Sigmoid colon (tissue), 7 donors: ENCODE measurements at places on chromosomes 1 and 21. TPM values are rescaled to one million over a fixed set of nuclear protein-coding genes. Genes with fewer than 3 reads are reported as not detected.

DNA sequence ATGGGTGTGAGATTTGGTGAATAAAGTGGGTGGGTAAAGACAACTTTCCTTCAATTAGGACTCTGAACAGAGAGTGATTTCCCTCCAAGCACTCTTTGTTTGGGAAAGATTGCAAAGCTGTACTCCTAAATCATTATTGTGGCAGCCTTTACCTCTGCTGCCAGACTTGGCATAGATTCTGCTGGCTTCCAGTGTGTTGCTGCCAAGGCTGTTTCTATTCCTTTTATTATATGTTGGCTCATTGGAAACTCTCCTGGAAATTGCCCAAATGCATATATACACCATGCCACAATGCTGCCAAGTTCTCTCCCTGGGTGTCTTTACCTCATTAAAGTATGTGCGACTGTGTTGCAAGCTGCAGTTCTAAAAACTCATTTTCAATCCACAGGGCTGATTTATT is 668.0 kb downstream of the MRPL39 start:
- H3K27me3 ChIP-seq = no peaks in the 10 kb centered on the region
- H3K27ac ChIP-seq = no peak overlapping the region
- peaks cover 14% of the 10 kb centered on the region for H3K4me1 ChIP-seq
- no peak overlapping the region for H3K4me3 ChIP-seq
- no peaks in the 10 kb centered on the region for H3K36me3 ChIP-seq

DNA sequence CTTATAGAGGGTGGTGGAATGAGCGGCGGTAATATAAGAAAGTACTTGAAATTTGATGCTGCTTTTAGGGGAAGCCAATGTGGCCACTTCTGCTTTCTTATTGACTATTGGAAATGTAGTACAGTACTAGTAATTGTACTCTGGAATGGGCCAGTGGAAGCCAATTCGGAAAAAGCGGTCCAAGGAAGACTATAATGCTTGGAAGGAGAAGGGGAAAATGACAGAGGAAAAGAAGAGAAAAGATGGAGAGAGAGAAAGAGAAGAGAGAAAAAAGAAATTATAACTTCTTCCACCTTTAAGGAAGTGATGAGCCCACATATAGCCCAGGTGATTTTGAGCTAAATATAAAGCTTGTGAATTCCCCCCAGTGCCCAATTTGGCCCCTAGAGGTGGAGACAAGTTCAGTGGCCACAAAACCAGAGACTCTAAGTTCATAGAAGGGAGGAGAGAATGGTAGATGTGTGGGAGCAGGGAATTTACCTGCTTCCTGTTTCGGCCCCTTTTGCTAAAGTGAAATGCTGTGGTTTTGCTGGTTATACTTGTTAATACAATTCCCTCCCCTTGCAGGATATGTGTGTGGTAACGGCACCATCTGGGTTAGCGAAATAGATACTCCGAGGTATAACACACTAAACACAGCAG is 35.7 kb upstream of the DUSP10 start:
- no peak overlapping the region for H3K27ac ChIP-seq
- no peaks in the 10 kb centered on the region for H3K27me3 ChIP-seq
- DNase-seq = no peak
- H3K4me3 ChIP-seq = no peak overlapping the region
- H3K36me3 ChIP-seq = no peaks in the 10 kb centered on the region

GRCh38 chr1:6515771-6516170 is 24.3 kb upstream of the PLEKHG5 start:
- peaks cover 7% of the 10 kb centered on the region for H3K4me1 ChIP-seq
- H3K4me3 ChIP-seq = no peak overlapping the region
- DNase-seq = no peak
- H3K36me3 ChIP-seq = no peaks in the 10 kb centered on the region
- H3K27me3 ChIP-seq = no peaks in the 10 kb centered on the region

- H3K36me3 ChIP-seq = no peaks in the 10 kb centered on the region
- H3K4me1 ChIP-seq = no peaks in the 10 kb centered on the region
- no peaks in the 10 kb centered on the region for H3K27me3 ChIP-seq
- no peak overlapping the region for H3K4me3 ChIP-seq
- no peak overlapping the region for H3K27ac ChIP-seq
Observed at GRCh38 chr1:154791292-154792166, 78.6 kb downstream of the KCNN3 start.

DNA sequence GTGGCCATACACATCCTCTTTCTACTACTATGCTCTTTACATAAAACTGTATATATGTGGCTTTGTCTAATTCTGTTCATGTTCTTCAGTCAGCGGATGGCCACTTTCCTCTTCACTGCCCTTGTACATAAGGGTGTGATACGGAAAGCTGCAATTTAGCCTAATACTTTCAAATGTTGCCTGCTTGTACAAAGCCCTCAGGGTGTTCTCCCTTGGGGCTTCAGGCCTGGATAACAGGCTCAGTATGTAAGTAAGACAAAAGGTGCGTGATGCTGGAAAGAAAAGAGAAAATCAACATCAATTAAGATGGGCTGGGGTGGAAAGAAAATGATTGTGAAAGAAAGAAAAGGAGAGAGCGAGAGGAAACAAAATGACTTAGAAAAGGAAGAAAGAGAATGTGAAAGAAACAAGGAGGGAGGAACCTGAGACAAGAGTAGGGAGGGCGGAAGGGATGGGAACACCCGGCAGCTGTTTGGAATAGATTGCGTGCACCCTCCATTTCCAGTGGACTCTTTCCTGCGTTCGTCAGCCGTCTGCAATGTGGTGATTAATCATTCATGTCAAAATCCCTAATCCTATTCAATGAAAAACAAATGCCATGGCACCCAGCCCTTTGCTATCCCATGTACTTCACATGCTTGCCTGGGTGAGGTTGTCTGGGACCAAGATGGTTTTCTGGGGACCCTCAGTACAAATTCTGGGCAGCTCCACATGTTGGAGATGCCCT is 553.6 kb downstream of the NUF2 start:
- no peak overlapping the region for H3K4me3 ChIP-seq
- no peaks in the 10 kb centered on the region for H3K36me3 ChIP-seq
- peak overlapping the region; percentile 49 for H3K27ac ChIP-seq
- DNase-seq = peak; percentile 79
- no peaks in the 10 kb centered on the region for H3K27me3 ChIP-seq

- H3K27me3 ChIP-seq = no peaks in the 10 kb centered on the region
- no peak for DNase-seq
- H3K36me3 ChIP-seq = no peaks in the 10 kb centered on the region
- no peaks in the 10 kb centered on the region for H3K4me1 ChIP-seq
- H3K4me3 ChIP-seq = no peak overlapping the region
Observed at GRCh38 chr1:185926588-185926987, 192.4 kb downstream of the HMCN1 start.

- H3K27ac ChIP-seq = no peak overlapping the region
- no peak for DNase-seq
- no peaks in the 10 kb centered on the region for H3K36me3 ChIP-seq
- H3K4me1 ChIP-seq = no peaks in the 10 kb centered on the region
- no peak overlapping the region for H3K4me3 ChIP-seq
Observed at GRCh38 chr1:246218686-246219085, 288.4 kb downstream of the SMYD3 start.

DNA sequence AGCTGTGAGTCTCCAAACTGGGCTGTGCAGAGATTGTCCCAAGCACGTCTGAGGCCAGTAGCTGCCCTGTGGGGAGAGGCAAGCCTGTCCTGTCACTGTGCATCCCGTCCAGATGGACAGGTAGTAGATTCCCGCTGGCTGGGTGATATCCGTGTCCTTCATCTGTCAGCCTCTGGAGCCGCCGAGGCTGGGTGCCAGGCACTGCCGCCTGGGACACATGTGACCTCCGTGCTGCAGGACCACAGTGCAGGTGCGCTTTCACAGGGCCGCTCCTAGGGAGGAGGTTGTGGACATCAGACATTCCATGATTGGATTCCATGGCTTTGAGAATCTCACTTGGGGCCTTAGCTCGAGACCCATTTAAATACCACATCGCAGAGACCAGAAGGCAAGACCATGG is 4.7 kb downstream of the PDXK start:
- peaks cover 66% of the 10 kb centered on the region for H3K4me1 ChIP-seq
- no peak for DNase-seq
- no peaks in the 10 kb centered on the region for H3K27me3 ChIP-seq
- H3K36me3 ChIP-seq = peaks cover 3% of the 10 kb centered on the region

DNA sequence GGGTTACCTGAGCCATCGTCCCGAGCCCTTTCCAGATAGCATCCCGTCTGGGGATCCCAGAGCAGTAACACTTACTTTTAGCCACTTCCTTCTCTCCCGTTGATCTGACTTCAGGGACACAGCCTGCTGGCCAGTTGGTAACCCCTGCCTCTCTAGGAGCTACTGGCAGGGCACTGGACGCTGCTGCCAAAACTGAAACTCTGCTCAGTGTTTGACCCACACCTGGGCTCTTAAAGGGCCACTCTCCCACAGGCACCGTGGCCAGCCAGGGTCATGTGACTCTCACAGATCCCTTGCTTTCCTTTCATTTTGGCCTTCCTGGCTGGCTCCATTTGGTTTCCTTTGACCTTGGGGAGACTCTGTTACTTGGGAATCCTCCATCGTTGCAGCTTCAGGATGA is at the start of gene PIGR:
Gene PIGR, minus strand, starts transcription at position 206 of the 400 bp plus-strand sequence. CDS start 5,935 bp downstream, outside the sequence.
- H3K27me3 ChIP-seq = no peaks in the 10 kb centered on the region
- no peak for DNase-seq
- no peak within 1 kb of the TSS for H3K27ac ChIP-seq

DNA sequence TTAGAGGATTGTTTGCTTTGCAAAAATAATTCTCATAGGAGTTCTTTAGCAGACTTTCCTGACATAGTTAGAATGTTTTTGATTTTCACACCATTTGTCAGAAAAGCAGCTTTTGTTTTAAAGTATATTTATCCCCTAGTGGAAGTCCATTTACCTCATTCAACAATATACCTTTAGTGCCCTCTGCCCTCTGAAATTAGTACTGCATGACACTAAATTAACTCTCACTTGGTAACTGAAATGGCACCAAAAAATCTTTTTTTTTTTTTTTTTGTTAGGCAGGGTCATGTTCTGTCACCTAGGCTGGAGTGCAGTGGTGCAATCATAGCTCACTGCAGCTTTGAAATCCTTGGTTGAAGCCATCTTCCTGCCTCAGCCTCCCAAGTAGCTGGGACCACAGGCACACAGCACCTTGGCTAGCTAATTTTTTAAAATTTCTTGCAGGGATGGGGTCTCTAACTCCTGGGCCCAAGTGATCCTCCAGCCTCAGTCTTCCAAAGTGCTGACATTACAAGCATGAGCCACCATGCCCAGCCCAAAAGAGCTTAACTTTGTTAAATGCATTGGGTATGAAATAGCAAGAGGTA is 13.6 kb downstream of the LRRC42 start:
- H3K36me3 ChIP-seq = peaks cover 42% of the 10 kb centered on the region
- H3K27me3 ChIP-seq = no peaks in the 10 kb centered on the region
- no peak for DNase-seq
- no peak overlapping the region for H3K27ac ChIP-seq

DNA sequence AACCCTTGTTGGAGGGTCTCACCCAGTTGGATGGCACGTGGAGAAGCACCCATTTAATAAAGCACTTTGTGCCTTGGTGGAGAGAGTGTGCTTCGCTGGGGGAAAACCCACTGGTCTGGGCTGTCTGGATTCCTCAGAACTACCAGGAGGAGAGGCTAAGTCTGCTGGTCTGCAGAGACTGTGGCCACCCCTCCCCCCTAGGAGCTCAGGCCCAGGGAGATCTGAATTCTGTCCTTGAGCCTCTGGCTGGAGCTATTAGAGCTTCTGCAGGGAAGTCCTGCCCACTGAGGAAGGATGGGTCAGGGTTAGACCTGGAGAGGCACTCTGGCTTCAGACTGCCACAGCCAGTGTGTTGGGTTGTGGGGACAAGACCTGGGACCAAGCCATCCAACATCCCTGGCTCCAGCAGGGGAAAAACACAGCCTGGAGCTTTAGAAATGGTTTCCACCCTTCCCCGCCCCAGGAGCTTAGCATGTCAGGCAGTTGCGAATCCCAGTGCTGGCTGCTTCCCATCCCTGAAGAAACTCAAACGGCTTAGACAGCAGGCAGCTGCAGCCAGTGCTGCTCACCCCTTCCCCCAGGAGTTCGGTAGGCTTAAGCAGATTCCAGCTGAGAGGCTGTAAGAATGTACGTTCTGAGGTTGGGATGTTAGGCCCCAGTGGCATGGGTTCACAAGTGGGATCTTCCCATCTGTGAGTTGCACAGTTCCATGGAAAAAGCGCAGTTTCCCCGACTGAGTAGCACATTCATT is 288.3 kb downstream of the TGFB2 start:
- no peaks in the 10 kb centered on the region for H3K36me3 ChIP-seq
- H3K27ac ChIP-seq = no peak overlapping the region
- no peak overlapping the region for H3K4me3 ChIP-seq
- H3K4me1 ChIP-seq = no peaks in the 10 kb centered on the region

DNA sequence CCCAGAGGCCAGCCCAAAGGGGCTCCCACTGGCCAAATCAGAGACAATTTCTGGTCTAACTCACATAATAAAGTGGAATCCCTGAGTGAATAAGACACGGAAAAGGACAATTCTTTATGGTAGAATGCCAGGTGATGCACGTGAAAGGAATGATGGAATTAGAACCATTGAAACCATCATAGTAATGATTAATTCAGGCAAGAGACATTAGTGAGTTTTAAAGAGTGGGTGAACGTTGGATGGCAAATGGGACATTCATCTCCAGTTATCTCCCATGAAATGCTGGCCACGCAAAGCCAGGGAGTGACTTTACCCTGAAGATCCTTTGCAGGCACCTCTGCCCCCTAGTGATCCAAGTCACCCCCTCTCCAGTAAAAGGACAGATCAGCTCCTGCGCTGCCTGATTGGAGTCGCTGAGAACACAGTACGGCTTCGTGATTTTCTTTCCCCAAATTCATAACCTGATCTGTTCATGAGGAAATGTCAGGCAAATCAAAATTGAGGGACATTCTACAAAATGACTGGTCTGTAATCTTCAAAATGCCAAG is 87.5 kb downstream of the AJAP1 start:
- DNase-seq = no peak
- no peak overlapping the region for H3K27ac ChIP-seq
- H3K27me3 ChIP-seq = no peaks in the 10 kb centered on the region
- H3K36me3 ChIP-seq = no peaks in the 10 kb centered on the region
- H3K4me1 ChIP-seq = no peaks in the 10 kb centered on the region

GRCh38 chr1:65378247-65378946 is 42.1 kb upstream of the LEPR start:
- H3K27me3 ChIP-seq = no peaks in the 10 kb centered on the region
- DNase-seq = no peak
- H3K4me1 ChIP-seq = no peaks in the 10 kb centered on the region
- no peaks in the 10 kb centered on the region for H3K36me3 ChIP-seq

GRCh38 chr1:56414728-56415224 is 164.6 kb downstream of the PLPP3 start:
- no peaks in the 10 kb centered on the region for H3K4me1 ChIP-seq
- no peaks in the 10 kb centered on the region for H3K36me3 ChIP-seq
- no peaks in the 10 kb centered on the region for H3K27me3 ChIP-seq
- H3K27ac ChIP-seq = no peak overlapping the region

Gene ATAD3C
- 0.55 TPM for total RNA-seq

Gene HENMT1
- total RNA-seq = 2.3 TPM

Gene PRAMEF13
- total RNA-seq = not detected

Gene WDR3
- 7.1 TPM for total RNA-seq

Gene TSPAN2
- 87.4 TPM for total RNA-seq

Gene C4BPA
- not detected for total RNA-seq
